Stimulated activated CD8-positive, alpha-beta memory T cell treated with anti-CD3 and anti-CD28 coated beads, Interleukin-4, amount 100 ng/mL, for 1 hour (primary cell): ENCODE measurements at places on chromosomes 7 and 10.

DNA sequence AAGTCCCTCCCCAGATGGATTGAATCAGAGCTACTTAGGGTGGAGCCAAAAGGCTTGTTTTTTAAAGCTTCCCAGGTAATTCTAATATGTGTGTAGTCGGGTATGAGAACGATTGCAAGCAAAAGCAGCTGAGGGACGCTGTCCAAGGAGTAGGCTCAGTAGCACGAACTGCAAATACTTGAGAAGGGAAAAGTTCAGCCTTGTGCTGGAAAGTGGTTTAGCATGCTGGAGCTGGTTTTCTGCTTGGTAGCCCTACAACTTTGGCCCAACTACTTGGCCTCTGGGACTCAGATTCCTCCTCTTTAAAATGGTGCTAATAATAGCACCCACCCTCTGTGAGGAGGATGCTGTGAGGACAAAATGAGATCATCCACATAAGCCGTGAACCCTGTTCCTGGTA is 76.2 kb downstream of the AHR start:
- DNase-seq, result no peak

- no peak for DNase-seq
Measured at GRCh38 chr10:113549856-113550255, 3.0 kb upstream of the HABP2 start.

DNA sequence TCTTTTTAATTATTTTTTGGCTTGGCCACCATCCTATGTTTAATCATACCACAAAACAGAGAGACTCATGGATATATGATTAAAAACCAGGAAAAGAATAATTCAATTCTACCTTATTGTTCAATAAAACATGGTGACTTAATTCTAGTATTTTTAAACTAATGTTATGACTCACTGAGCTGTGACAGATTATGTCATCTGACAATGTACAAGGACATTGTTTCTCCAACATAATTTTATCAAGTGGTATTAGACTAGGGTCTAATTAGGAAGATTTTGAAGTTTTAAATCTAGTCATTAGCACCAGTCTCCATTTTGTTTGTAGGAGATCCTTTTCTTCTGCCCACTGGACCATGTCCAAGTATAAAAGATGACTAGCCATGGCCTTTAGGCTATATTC is 199.3 kb upstream of the MDFIC start:
- no peak for DNase-seq

GRCh38 chr10:71848325-71849275 is 2.5 kb downstream of the PSAP start:
- no peak for DNase-seq

DNA sequence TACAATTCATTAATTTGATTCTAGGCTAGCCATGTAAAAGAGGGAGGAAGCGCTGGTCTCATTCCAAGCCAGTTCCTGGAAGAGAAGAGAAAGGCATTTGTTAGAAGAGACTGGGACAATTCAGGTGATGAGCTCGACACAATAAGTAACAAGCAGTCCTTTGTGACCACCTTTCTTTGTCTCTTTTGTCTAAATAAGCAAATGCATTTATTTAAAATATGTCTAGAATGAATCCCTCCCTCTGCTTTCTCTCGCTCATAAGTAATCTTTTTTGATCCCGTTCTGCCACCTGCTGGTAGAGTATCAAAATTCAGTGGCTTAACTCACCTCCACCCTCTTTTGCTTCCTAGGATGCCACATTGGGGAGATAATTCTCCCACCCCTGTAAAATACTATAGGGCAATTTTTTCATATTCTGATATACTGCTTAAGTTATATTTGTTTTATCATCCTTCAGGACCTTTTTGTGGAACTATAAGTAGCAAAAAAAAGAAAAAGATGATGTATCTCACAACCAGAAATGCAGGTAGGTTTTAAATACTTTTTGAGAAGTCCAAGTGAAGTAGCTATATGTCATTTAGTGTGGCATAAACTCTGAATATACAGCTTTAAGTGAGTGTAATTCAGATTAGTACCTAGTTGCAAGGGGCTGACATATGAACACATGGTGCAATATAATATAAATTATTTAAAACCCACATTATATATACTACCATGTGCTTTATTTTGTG is 91.5 kb downstream of the GSDME start:
- peak; percentile 9 for DNase-seq

GRCh38 chr7:67738958-67739357 is 742.3 kb downstream of the TYW1 start:
- no peak for DNase-seq

- no peak for DNase-seq
Measured at GRCh38 chr7:141360803-141361202, 190.4 kb upstream of the AGK start.

DNA sequence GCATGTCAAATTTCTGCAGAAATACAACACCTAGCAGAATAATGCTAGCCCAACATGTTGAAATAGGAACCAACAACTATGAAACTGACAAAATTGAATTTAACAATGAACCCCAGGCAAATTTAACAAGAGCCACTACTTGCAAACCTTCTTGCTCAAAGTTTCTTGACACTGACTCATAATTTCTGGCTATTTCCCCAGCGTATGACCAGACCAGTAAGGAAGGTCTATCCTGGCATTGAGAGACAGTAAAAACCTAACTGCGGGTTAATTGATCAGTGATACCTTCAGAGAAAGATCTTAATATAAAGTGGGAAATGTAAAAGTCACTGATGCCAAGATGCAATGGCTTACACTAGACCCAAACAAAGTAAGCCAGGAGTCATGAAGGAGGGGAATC is 510.1 kb downstream of the ARL4A start:
- no peak for DNase-seq

- DNase-seq, result no peak
Measured at GRCh38 chr7:150408393-150409299, 29.5 kb downstream of the ZNF775 start.

- DNase-seq, result no peak
Measured at GRCh38 chr10:77524281-77524711, 113.3 kb downstream of the KCNMA1 start.

DNA sequence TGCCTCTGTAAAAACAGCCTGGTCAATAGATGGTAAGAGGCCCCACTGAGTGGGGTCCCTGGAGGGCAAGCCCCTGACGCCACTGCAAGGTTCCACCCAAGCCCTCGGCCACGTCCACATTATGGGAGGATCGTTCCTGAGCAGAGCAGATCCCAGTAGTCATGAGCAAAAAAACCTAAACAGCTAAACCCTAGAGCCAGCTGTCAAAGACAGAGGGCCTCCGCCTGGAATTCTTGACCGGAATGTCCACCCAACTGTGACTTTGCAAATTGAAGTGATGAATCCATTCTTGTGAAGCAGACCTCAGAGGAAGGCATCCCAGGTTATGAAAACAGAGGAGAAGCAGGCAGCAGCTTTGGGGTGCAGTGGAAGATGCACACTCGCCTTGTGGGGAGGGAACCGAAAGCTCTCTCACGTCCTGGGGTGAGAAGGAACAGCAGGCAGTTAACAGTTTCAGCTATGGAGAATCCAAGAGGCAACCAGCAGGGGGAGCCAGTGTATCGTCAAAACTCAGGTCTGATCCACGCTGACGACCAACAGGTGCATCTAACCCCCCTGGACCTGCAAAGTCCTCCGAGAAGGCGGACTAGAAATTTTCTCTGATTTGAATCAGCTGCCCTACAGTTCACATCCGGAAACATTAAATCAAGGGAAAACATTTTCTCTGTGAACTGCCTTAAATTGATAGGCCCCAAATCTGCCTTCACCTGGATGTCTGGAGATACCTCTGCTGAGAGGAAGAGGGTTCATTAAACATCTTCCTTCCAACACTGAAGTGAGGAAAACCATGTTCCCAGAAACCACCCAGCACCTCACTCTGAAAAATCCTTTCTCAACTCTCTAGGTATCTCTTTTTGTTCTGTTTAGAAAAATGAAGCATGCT is 139.1 kb upstream of the PFKP start:
- DNase-seq, result peak; percentile 11

DNA sequence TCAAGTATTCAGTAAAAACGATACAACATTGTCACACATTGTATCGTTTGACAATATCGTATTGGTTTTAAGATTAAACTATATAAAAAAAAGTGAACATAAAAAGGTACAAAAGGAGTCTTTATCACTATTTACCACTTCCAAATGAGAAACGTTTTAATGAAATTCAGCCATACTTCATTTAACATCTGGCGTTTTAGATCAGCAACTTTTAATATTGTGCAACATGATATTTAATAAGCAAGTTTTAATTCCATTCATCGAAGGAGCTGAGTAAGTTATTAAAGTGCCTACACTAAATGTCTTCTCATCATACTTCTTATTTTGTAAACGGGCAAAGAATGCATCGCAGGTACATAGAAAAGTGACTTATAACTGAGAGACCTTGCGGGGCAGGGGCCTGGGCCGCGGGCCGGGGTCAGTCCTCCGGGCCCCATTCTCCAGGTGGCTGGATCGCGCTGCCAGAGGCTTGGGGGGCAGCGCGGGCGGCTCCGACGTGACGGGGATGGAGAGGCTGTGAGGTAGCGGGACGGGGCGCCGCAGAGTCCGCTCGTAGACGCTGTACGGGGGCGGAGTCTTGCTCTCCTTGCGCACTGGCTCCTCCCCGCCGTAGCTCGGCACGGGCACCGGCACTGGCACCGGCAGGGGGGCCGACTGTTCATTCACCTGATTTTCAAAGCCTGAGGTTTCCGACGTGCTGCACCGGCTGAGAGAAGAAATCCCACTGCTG is 165.8 kb upstream of the IMMP2L start:
- no peak for DNase-seq

- DNase-seq, result no peak
Measured at GRCh38 chr10:29879862-29880261, 179.5 kb downstream of the JCAD start.

- DNase-seq, result no peak
Measured at GRCh38 chr10:34370126-34370525, 445.0 kb downstream of the PARD3 start.
